ENCODE measurements at places on chromosomes 2 and 18.

DNA sequence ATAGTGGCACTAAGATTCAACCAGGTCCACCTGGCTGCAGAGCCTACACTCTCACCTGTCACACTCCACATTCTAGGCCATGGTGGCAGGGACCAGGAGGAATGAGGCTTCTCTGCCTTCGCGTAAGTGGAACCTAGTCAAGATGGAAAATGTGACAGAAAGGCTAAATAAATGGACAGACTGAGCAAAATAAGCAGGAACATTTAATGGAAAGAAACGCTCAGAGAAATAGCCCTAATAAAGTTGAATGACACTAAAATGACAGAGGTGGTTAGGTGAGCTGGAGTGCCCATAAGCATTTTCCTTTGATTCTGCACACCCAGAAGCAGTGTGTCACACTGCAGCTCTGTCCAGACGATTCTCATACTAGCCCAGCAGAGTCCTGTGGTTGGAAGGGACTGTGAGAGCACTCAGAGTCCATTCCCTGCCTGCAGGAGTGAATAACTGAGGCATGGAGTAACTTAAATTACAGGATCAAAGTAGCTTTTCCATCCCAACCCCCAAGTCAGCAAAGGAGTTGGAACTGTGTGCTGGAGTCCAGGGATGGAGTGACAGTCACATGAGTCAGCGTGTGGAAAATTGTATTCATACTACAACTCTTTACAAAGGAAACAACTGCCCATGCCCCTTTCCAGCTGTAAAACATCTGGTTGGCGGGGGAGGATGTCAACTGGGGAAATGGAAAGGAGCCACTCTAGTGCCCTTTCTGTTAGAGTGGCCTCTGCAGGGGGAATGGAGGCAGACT is 105.4 kb upstream of the LGALSL start:
- H3K4me1 ChIP-seq: no peaks in the 10 kb centered on the region
- no peak for DNase-seq
- no peaks in the 10 kb centered on the region for H3K36me3 ChIP-seq
- no peaks in the 10 kb centered on the region for H3K27me3 ChIP-seq
- H3K27ac ChIP-seq: no peak overlapping the region
- no peak overlapping the region for H3K4me3 ChIP-seq

GRCh38 chr2:209505410-209505809 is 81.6 kb downstream of the MAP2 start:
- peaks cover 9% of the 10 kb centered on the region for H3K4me1 ChIP-seq
- no peaks in the 10 kb centered on the region for H3K27me3 ChIP-seq
- H3K36me3 ChIP-seq: no peaks in the 10 kb centered on the region
- no peak for DNase-seq

DNA sequence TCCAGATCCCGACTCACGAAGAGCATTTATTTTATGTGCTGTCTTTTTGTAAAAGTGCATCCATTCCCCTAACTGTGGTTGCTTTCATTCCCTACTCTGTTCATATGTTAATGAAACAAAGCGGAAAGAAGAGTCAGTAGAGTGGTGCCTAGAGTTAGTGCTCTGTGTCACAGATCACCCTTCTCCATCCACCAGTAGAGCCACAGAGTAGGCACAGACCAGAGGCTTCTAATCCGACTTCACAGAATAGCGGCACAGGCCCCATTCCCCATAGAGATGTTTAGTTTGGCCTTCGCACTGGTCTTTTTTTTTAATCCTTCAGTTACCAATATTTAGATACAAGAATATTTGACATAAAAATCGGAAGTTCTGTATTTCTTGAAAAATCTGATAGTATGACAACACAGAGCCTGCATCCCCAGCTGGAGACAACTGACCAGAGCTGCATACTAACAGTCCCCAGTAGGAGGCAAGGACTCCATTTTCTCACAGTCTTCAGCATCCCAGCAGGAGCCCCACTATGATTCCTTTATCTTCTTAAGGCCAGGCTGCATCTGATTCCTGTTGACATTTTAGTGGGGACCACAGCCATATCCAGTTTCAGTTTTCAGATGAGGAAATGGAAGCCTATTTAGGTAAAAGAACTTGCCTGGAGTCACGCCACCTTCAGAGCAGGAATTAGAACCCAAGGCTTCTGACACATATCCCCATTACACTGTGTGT is 7.0 kb downstream of the G6PC2 start:
- H3K36me3 ChIP-seq: no peaks in the 10 kb centered on the region
- DNase-seq: no peak
- H3K4me3 ChIP-seq: no peak overlapping the region
- H3K27me3 ChIP-seq: no peaks in the 10 kb centered on the region

- no peak overlapping the region for H3K27ac ChIP-seq
- H3K36me3 ChIP-seq: no peaks in the 10 kb centered on the region
- no peaks in the 10 kb centered on the region for H3K4me1 ChIP-seq
Observed at GRCh38 chr2:200244111-200244510, 62.4 kb upstream of the SPATS2L start.

DNA sequence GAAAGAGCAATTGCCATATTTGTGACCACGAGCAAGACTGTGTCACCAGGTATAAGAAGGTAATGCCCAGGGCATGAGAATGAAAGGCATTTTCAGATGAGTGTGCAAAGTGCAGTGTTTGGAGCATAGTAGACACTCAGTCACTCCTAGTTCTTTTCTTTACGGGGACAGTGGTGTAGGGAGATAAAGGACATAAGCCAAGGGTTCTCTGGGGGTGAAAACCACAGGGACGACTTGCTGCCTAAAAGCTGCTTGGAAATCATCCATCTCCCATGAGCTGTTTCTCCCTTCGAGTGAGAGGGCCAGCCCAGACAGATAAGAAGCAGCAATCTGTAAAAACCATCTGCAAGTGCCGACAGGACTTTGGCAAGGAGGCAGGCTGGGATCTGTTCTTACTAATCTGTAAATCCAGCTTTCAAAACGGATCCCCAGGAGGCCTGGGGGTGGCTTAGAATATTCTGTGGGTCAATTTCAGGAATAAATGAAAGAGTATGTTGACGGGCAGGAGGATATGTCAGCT is 221.6 kb downstream of the LPIN1 start:
- H3K4me1 ChIP-seq: no peaks in the 10 kb centered on the region
- no peaks in the 10 kb centered on the region for H3K36me3 ChIP-seq
- no peak overlapping the region for H3K4me3 ChIP-seq
- H3K27ac ChIP-seq: no peak overlapping the region
- DNase-seq: no peak

DNA sequence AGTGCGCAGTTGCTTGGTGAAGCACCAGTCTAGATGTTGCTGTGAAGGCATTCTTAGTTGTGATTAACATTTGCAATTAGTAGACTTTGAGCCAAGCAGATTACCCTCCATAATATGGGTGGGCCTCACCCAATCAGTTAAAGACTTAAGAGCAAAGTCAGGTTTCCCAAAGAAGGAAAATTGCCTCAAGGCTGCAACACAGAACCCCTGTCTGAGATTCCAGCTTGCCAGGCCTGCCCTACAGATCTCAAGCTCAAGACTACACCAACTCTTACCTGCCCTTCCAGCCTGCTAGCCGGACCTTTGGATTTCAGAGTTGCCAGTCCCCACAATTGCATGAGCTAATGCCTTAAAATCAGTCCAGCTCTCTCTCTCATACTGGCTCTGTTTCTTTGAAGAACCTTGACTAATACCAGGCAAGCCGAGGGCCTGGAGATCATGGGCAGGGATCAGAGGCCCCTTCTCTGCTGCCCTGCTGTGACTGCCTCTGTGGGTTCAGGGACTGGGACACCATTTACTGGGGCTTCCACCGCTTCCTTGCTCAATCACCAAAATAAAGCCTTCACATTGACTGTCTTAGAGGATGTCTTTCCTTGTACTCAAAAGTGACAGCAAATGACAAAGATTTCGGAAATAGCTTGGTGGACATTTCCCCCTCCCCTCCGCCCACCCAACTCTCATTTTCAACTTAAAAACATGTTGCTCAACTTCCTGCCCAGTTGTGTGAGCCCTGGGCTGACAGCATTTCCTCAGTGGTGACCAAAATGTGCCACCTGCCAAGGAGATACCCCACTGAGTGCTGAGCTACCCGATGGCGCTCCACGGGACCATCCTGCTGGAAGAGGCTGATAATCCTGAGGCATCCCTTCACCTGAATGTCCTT is 86.7 kb downstream of the GALNT14 start:
- no peaks in the 10 kb centered on the region for H3K4me1 ChIP-seq
- no peak overlapping the region for H3K27ac ChIP-seq
- H3K27me3 ChIP-seq: no peaks in the 10 kb centered on the region
- no peaks in the 10 kb centered on the region for H3K36me3 ChIP-seq
- H3K4me3 ChIP-seq: no peak overlapping the region

GRCh38 chr2:77831898-77832297 is 309.7 kb upstream of the LRRTM4 start:
- DNase-seq: no peak
- H3K4me1 ChIP-seq: no peaks in the 10 kb centered on the region
- no peak overlapping the region for H3K27ac ChIP-seq
- no peak overlapping the region for H3K4me3 ChIP-seq

- no peak overlapping the region for H3K4me3 ChIP-seq
- H3K27ac ChIP-seq: no peak overlapping the region
- no peaks in the 10 kb centered on the region for H3K27me3 ChIP-seq
- no peaks in the 10 kb centered on the region for H3K36me3 ChIP-seq
Observed at GRCh38 chr2:83394134-83394904, 1064.8 kb downstream of the SUCLG1 start.

DNA sequence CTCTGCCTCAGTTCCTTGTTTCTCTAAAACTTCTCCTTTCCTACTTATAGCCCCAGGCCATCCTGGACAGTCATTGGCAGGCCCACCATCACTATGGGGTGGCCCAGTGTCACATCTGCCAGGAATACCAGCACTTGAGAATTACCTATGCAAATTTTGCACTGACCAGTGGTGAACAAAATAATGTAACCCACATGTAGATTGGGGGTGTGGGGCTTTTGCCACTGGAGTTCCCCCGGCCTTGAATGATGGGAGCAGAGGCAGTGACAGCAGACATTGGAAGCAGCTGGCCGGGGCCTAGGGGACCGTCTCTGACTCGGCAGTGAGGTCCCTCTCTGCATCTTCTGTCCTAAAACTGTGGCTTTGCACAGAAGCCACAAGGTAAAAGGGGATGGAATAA is 24.9 kb upstream of the DNMT3A start:
- no peak overlapping the region for H3K27ac ChIP-seq
- no peaks in the 10 kb centered on the region for H3K36me3 ChIP-seq
- H3K27me3 ChIP-seq: no peaks in the 10 kb centered on the region
- H3K4me3 ChIP-seq: no peak overlapping the region

DNA sequence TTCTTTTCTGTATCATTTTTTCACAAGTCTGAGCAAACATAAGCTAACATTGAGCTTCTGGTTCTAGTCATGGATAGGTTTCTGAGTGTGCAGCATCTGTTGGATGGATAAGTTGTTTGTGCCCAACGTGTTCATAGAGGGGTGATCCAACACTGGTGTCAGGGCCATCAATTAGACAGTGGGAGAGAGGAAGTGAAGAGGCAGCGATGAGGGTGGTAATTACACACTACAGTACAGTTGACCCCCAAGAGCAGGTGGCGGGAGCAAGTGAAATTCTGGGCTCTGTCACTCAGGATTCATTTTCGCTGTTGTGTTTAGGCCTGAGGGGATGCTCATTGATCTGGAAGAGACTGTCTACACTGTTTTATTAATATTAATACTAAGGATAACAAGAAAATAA is 180.0 kb upstream of the CXCR4 start:
- no peaks in the 10 kb centered on the region for H3K4me1 ChIP-seq
- no peak overlapping the region for H3K27ac ChIP-seq
- H3K36me3 ChIP-seq: no peaks in the 10 kb centered on the region
- DNase-seq: no peak
- H3K27me3 ChIP-seq: no peaks in the 10 kb centered on the region

DNA sequence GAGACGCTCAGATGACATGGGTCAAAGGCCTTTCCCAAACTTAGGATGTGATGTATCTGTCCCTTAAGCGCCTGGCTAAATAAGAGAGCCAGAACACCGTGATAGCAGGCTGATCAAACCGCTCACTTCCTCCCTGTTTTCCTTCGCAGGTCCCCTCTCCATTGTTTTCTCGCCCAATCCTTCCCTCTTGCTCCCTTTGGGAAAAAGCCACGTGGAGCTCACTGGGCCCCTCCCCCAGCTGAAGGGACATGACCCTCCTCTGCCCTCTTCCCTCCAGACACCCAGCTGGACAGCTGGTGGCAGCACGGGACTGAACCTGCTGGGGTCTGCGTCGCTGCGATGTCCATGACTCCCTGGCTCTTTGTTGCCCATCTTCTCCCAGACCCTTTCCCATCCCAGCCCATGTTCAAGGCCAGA is 201.7 kb downstream of the TNS1 start:
- H3K36me3 ChIP-seq: peaks cover 29% of the 10 kb centered on the region
- H3K27me3 ChIP-seq: no peaks in the 10 kb centered on the region
- no peak overlapping the region for H3K4me3 ChIP-seq
- DNase-seq: peak; percentile 37
- peaks cover 68% of the 10 kb centered on the region for H3K4me1 ChIP-seq
- H3K27ac ChIP-seq: no peak overlapping the region

DNA sequence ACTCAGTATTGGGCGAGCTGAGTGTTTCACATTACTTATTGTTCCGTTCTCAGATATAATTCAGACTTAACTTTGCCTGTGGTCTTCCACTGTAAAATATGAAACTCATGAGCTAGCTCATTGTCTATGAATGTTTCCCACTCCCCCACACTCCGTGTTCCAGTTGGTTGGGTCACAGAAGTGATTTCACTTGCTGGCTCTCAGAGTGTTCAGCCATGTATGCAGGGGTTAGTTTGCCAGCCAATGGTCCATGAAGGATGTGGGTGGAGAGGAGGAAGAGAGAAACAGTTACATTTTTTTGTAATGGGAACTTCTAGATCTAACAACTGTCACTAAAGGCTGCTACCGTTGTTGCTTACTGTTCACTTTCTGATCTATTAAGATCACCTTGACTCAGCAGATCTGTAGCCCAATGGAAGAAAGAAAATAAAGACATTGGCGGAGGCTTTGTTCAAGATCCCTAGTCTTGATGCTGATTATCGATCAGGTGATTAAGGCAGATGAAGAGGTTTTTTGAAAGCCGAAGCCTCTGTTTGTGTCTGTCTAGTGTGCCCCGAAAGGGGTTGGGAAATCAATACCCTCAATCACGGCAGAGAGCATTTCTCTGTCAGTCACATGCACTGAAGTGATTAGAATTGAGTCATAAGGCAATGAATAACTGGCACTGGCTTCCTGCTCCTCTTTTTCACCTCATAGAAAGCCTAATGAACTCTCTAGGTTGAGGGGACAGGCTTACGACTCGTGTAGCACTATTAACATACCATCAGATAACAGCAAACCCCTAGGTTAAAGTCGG is 279.7 kb upstream of the FIGN start:
- H3K4me3 ChIP-seq: no peak overlapping the region
- no peaks in the 10 kb centered on the region for H3K27me3 ChIP-seq
- H3K36me3 ChIP-seq: no peaks in the 10 kb centered on the region
- H3K27ac ChIP-seq: no peak overlapping the region
- no peaks in the 10 kb centered on the region for H3K4me1 ChIP-seq
- no peak for DNase-seq

DNA sequence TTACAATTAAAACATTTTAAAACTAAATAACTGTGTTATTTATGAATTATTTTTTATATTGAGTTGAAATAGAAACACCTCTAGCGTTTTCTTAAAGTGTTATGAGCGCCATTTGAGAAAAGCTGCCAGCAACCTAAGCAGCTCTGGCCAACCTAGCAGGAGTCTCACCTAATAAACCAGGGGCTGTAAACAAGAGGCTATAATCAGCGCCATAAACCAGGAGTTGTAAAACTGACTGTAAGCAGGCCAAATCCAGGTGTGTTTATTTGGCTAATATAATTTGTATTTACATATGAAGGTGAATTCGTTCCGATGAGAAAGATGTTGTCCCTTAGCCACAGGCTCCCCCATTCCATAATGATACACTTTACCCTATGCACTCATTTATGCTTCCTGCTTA is 34.7 kb downstream of the LRRTM1 start:
- no peak overlapping the region for H3K27ac ChIP-seq
- H3K4me3 ChIP-seq: no peak overlapping the region
- DNase-seq: no peak
- no peaks in the 10 kb centered on the region for H3K27me3 ChIP-seq
- no peaks in the 10 kb centered on the region for H3K36me3 ChIP-seq
